ENCODE measurements at places on chromosomes 3 and 15.

DNA sequence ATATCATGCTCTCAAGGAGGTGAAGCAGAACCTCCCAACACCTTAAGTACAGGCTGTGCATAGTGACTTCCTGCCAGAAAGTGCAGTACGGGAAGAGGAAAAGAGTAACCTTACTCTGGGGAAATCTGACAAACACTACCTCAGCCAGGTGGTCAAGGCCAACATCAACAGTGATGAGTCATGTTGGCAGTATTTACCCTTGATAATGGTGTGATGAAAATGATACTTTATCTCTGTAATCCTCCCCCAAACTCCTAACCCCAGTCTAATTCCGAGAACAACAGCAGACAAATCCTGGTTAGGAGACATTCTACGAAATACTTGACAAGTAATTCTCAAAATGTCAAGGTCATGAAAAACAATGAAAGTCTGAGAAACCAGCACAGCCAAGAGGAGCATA is 26.5 kb downstream of the ANKDD1A start:
- no peak for DNase-seq

DNA sequence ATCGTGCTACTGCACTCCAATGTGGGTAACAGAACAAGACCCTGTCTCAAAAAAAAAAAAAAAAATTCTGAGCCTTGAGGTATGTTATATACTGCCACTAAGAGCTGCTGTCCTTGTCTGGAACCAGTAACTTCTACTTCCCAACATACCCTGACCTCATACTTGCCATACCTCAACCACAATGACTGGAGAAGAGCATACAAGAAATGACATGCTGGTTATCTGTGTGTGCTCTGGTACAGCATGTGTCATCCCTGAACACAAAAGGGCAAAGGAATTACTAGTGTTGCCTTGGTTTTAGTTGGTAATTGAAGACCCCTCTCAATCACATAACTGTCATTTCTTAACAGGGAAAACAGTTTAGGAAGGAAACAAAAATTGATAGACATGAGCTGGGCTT is 54.5 kb downstream of the MRPS25 start:
- DNase-seq: no peak

- no peak for DNase-seq
Observed at GRCh38 chr15:45392584-45392855, 14.2 kb upstream of the GATM start.

DNA sequence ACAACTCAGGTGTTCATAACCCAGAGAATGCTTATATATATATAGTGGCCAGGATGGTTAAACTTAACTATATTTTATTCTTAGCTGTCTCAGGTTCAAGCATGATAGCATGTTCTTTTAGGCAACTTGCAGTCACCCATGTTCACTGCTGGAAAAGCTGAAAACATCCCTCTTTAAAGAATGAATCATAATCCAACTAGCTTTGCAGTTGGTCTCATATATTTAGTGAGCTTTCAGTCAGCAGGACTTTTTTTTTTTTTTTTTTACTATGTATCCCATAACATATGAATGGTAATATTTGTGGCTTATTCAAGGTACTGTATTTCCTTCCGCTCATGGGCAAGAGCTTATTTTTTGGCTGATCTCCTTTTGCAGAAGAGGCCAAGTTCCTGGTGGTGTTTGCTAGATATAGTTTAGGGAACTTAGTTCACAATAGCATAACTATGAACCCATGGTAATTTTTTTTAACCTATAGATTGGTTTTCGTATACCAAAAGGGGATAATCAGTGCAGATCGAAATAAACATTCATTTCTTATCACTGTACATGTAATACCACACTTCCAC is 77.6 kb downstream of the CMSS1 start:
- no peak for DNase-seq

GRCh38 chr3:67291287-67292252 is 293.5 kb downstream of the KBTBD8 start:
- no peak for DNase-seq

DNA sequence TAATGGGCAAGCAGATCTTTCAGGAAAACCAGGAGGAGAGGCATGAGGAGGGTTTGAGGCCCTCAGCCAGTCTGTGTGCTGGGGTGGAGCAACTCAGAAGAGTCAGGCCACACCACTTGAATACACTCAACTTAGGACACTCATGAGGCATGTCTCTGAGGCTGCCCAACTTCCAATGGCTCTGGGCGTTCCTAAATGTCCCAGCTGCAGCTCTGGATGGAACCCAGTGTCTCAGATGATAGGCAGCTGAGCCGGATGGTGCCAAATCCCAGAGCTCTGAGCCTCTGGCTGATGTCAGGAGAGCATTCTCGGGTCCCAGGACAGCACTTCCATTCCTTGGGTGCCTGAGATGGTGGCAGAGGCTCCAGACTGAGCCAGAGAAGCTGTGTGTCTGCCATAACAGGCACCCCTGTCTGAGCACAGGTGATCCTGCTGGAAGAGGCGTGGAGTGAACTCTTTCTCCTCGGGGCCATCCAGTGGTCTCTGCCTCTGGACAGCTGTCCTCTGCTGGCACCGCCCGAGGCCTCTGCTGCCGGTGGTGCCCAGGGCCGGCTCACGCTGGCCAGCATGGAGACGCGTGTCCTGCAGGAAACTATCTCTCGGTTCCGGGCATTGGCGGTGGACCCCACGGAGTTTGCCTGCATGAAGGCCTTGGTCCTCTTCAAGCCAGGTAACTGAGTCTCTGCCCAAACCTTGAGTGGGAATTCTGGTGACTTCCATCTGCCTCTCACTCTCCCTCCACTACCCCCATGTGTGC is 2.8 kb downstream of the NR2E3 start:
- DNase-seq: no peak

DNA sequence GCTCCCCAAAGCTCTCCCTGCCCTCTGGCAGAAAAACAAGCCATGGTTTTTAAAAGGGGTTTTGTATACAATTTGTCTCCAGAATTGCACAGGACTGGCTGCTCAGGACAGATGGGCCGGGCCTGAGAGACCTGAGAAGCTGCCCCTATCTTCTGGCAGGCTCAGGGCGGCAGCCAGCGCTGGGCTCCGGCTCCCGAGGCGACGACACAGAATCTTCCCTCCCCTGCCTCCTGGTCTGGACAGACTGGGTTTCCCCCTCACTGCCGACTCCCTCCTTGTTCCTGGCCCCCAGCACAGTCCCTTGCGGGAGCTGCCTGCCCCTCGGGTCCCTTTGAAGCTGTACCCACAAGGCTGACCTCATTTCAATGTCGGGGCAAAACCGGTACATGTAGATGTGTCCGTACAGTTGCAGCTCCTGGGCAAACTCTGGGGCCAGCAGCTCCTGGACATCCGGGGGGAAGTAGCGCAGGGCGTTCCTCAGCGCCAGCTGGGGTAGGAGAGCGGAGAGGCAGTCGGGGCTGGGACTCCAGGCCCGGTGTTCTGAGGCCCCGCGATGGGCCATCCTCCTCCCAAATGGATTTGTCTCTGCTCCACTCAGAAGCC is 7.2 kb downstream of the UROC1 start:
- no peak for DNase-seq

DNA sequence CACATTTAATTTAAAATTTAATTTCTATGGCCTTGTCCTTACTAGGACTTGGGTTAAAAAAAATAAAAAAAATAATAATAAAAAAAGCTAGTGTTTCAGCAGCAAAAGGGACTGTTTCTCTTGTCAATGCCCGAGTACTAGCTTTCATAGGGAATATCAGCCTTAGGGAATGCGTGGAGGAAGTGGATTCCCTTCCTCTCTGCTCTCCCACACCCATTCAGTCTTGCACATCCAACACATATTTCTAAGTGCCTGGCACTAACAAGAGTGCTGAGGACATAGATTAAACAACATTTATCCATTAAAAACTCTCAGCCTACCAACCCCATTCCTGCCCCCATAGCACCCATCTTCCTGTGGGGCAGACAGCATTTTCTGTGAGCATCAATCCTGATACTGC is 6.2 kb downstream of the ZNF385D start:
- no peak for DNase-seq

DNA sequence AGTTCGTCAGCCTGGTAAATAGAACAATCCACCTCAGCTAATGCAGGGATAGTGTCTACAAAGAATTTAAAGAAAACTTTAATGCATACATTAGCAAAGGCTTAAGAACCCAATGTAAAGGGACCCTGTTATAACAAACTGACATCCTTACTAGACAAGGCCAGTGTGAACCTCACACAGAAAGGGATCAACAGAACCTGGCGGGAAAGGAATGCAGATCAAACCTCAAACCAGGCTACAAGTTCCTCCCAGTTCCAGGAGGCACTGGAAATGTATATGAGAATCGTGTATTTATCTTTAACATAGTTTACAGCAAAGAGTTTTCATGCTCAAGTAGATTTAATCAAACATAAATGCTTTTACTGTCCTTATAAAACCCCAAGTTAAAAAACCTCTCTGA is 37.6 kb upstream of the ATP11B start:
- DNase-seq: no peak

DNA sequence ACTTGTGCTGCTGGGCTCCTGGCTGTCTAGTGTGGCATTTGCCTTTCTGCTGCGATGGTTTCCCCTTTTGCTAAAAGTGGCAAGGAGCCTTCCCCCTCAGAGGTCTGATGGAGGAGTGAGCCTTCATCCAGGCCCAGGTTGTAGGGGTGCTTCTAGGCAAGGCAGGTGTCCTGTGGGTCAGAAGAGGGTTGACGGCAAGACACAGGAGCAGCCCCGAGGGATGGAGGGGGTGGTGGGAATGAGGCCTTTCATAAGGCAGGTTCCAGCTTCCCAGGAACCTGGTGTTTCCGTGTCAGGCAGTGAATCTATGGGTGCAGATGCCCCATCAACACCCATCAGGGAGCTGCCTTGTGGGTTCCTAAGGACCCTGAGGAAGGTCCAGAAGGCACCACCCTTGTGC is 63.0 kb upstream of the TAMM41 start:
- no peak for DNase-seq

DNA sequence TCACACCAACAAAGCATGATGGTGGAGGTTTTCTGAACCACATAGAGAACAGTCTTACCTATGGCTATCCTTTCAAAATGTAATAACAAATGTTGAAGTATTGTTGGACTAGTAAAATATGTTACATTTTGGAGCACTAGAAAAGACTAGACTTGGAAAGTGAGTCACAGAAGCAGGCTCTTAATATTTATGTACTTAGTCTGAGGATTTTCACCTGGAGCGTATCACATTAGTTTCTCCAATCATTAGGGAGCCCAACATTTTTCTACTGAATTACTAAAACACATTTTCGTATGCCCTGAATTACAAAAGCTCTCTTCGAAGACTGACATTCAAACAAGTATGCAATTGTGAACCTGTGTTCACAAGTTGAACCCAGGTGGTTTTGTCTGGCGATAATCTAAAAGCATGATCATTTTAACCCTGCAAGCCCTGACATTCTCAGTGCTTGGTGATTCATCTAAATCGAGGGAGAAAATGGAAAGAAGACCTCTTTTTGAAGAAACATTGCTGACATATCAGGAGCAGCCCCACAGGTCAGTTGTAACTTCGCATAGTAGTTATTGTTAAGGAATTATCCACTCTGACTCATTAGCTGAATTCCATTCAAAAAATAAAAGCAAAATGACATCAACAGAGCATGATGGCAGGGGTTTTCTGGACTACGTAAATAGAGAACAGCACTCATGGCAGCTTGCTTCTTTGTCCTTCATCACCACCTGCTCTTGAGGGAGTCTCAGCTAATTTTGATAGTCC is 679.8 kb upstream of the NECTIN3 start:
- DNase-seq: no peak

DNA sequence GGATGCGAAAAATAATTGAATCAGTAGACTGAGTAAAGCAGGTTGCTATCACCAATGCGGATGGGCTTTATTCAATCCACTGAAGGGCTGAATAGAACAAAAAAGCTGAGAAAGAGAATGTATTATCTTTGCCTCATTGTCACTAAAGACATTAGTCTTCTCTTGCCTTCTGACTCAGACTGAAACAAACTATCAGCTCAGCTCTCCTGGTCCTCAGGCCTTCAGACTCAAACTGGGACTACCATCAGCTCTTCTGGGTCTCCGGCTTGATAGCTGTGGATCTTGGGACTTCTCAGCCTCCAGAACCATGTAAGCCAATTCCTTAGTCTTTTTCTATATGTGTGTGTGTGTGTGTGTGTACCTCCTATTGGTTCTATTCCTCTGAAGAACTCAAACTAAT is 12.6 kb downstream of the IFT57 start:
- no peak for DNase-seq

DNA sequence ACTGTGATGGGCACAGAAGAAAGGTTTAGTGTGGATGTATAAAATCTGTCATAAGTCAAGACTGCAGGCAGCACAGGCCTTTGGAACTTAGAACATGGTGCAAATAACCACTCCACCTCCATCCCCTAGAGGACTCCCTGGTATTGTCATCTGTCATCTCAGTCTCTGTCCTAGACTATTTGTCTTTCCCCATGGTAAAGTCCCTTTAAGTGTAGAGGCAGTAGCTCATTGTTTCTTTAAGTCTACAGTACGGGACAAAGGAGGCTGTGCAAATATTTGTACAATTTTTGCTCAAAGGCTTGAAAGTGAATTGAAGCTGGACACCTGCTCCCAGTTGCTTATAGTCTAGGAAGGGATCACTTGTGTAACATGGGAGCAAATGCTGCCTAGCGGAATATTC is 3.2 kb upstream of the PXYLP1 start:
- DNase-seq: peak; percentile 14

DNA sequence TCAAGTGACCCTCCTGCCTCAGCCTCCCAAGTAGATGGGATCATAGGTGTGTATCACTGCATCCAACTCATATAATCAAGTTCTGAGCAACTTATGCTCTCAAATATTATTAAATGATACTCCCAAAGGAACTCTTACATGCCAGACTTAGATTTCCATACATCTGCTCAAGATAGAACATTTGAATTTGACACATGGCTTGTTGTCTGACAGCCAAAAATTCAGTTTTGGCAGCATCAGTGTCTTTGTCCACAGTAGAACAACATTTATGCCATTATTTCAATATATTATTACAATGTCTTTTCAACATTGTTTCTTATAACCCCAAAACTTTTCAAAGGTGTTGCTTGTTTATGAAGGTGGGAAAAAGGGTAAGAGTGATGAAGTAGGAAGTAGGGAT is 116.2 kb downstream of the SUCNR1 start:
- DNase-seq: no peak

DNA sequence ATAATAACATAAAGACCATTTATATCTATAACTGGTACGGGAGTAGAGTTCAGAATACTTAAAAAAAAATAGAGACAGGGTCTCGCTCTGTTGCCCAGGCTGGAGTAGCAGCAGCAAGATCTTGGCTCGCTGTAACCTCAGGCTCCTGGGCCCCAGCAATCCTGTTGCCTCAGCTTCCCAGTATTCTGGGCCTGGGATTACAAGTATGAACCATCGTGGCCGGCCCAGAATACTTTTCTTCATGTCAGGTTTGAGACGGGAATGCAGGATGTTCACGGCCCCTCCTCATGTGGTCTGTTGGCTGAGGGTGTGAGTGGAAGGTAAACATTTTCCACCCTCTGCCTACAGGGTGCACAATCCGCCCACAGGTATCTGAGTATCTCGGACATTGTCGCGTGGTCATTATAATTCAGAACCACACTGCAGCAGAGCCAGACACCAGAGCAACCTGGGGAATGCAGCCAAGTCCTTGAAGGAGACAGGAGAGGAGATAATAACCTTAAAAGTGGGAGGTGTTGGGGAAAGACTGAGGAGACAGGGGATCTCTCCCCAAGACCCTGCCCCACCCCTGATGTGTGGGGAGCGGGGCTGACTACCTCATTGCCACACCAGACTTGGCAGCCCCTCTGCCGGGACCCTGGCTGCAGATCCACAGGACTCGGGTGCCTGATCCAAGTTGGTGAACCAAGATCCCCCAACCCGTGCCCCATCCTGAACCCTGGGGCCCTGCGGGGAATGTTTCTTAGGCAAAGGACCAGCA is 106.8 kb downstream of the ADCY5 start:
- no peak for DNase-seq

- DNase-seq: no peak
Observed at GRCh38 chr3:156448300-156448699, 106.6 kb downstream of the SSR3 start.

GRCh38 chr15:31344823-31345605 is 18.4 kb downstream of the KLF13 start:
- DNase-seq: no peak

All from NCI-H2081 treated with DMSO at 0.1 percent for 48 hours (cell line).